Amniotic stem cell (primary cell): ENCODE measurements at places on chromosomes 7 and 10.

DNA sequence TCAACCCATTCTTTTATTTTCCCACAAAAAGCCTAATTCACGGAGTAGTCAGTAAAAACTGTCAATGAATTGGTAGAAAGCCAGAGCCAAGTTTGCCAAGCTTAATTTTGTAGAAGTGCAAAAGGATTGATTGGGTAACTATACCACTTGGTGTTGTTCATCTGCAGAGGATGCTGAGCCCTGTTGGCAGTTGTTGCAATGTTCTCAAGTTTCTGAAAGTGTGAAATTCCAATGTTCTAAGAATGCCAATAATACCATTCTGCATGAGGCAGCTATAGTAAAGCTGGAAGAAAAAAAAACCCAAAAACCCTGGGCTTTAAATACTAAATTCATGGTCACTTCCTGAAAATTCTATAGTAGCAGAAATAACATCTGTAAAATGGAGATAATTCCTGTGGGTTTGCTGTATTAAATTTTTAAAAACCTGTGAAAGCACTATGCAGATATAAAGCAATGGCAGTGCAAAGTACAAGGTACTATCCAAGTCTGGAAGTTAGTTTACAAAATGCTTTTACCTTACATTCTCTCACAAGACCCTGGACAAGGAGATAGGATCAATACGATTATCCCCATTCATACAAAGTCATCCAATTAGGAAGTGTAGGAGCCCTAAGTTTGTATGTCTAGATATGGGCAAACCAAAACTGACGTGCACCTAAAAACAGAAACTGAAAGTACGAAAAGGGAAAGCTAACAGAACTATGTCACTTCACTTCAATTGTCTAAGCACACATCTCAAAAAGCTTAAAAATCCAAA lies 6.0 kb upstream of the PON1 start:
- DNase-seq = no peak

DNA sequence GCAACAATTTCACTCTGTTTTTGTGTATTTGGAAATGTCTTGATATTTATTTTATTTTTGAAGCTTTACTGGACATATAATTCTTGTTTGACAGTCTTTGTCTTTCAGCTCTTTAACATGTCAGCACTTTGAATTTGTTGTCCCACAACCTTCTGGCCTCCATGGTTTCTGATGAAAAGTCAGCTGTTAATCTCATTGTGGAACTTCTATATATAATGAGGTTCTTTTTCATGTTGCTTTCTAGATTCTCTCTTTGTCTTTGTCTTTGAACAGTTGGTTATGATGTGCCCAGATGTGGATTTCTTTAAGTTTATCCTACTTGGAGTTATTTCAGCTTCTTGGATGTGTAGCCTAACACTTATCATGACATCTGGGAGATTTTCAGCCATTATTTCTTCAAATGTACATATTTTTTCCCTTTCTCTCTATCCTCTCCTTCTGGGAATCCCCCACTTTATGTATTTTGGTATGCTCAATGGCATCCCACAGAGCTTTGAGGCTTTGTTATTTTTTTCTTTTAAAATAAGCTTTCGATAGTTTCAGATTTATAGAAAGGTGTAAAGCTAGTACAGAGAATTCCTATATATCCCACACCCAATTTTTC lies 9.5 kb upstream of the LMTK2 start:
- DNase-seq = no peak

DNA sequence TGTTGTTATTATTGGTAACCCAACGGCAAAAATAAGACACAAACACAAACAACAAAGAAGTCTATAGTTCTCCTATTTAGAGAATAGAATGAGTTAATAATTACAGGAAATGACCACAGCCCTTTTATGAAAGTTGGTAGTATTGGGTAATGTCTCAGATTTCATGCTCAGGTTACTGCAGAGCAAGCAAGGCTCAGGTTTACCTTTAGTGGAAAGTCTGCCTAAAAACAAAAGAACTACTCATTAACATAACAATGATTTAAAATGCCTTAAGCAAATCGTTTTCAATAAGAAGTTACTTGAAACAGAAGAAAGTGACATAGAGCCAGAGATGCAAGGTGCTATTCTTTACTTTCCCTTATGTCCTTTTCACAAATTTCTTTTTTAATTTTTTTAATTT lies 441.2 kb downstream of the PLXDC2 start:
- no peak for DNase-seq

DNA sequence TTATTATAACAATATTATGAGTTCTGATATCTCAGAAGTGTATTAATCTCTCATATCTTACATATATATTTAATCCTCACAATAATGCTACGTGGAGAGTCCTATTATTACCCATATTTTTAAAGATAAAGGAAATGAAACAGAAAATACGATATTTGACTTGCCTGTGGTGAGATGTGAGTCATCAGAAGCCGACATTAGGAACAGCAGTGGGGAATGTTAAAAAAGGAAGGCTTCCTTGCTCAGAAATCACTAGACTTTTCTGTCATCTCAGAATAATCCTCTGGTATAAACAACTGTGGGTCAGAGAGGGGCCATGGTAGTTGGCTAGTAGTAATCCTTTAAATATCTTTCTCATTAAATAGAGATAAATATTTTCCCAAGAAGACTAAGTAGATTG lies 402.3 kb upstream of the PCDH15 start:
- no peak for DNase-seq

GRCh38 chr7:69517985-69518704 lies 80.1 kb upstream of the AUTS2 start:
- no peak for DNase-seq

- DNase-seq = peak; percentile 40
These were observed 36.6 kb upstream of the AGR3 start for GRCh38 chr7:16918288-16918895.

GRCh38 chr10:115167751-115168150 lies 74.6 kb downstream of the ATRNL1 start:
- DNase-seq = no peak

GRCh38 chr10:109740436-109740835 lies 182.9 kb downstream of the XPNPEP1 start:
- DNase-seq = no peak

- no peak for DNase-seq
These were observed 675.0 kb upstream of the ANKRD30A start for GRCh38 chr10:36450380-36450779.

- DNase-seq = no peak
These were observed 24.3 kb downstream of the SLC25A28 start for GRCh38 chr10:99595770-99596465.

DNA sequence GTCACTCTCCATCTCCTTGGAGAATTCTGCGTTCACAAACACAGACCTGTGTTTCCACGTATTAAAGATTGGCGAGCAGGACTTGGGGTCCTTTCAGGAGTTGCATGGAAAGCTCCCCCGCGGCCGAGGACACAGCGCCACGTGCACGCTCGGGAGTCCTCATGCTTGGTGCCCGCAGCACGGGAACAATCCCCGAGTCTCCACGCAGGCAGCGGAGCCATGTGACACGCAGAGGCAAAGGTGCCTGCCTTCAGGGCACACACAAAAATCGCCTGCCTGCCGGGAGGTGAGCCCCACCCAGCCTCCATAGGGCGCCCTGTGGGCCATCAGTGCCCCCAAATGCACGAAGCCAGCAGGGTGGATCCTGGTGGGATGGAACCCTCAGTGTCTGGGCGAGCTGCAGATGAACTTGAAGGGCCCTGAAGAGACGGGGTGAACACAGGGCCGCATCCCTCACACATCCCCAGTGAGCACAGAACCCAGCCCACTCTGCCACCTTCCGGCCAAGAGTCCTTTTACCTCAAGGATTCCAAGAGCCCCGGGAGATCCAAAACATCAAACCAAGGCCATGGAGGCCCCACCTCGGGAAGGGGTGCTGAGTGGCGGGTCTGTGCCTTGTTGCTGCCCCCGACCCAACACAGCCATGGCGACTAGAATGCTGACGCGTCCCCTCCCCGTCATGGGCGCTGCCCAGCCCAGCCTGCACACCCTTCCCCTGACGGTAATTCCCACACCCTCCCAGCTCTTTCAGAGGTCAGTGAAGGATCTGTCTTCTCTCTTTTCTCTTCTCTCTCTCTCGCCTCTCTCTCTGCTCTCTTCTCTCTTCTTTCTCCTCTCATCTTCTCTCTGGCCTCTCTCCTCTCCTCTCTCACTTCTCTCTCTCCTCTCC lies 55.9 kb downstream of the CFAP46 start:
- DNase-seq = no peak
